ENCODE measurements at places on chromosomes 13 and 19. TPM values are rescaled to one million over a fixed set of nuclear protein-coding genes. Genes with fewer than 3 reads are reported as not detected.

Gene GSK3A
- 32.2 TPM for total RNA-seq

GRCh38 chr19:29260477-29261317, 47.7 kb upstream of the UQCRFS1 start:
- peak; percentile 56 for DNase-seq

DNA sequence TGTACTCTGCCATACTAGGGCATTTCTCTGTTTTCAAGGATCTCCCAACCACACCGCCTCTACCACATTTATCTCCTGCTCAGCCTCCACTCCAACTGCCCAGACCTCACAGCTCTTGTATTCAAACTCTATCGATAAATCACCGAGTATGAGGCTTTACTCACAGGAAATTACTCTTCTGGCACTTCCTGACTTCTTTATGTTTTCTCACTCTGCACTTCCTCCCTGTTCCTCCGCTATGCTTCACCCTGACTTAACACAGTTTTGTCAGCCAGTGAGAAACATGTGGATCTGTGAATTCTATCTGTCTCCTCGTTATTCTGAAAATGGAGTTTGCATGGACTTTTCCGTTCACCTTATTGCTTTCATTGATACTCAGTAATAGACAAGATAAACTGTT, 2.6 kb upstream of the CARD8 start:
- no peak for DNase-seq

Gene GPR4
- not detected for total RNA-seq

GRCh38 chr13:74325106-74325505, 190.9 kb upstream of the KLF12 start:
- DNase-seq: peak; percentile 62

DNA sequence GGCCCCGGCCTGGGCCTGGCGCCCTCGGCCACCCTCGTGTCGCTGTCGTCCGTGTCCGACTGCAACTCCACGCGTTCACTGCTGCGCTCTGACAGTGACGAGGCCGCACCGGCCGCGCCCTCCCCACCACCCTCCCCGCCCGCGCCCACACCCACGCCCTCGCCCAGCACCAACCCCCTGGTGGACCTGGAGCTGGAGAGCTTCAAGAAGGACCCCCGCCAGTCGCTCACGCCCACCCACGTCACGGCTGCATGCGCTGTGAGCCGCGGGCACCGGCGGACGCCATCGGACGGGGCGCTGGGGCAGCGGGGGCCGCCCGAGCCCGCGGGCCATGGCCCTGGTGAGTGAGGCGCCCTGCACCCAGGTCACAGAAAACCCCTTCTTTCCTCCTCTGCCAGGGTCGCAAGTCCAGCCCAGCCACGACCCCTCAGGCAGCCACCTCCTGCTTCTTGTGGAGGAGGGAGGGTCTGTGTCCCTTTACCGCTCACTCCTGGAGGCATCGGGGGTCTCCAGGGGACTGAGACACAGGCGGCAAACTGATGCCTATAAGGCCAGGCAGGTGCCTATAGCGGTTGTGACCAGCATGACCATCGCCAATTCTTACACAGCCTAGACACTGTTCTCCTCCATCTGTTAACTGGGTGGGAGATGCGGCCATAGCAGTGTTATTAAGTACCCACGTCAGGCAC, 4.2 kb downstream of the TTC9B start:
- DNase-seq: no peak

GRCh38 chr13:110274687-110275086, 32.3 kb downstream of the COL4A1 start:
- DNase-seq: no peak

Gene ZNF793
- total RNA-seq: 5.1 TPM

Gene ASPDH
- 9.0 TPM for total RNA-seq

GRCh38 chr13:113851480-113851803, 12.4 kb downstream of the GAS6 start:
- DNase-seq: no peak

- no peak for DNase-seq
Observed at GRCh38 chr19:33602576-33603204, 19.1 kb upstream of the CHST8 start.

DNA sequence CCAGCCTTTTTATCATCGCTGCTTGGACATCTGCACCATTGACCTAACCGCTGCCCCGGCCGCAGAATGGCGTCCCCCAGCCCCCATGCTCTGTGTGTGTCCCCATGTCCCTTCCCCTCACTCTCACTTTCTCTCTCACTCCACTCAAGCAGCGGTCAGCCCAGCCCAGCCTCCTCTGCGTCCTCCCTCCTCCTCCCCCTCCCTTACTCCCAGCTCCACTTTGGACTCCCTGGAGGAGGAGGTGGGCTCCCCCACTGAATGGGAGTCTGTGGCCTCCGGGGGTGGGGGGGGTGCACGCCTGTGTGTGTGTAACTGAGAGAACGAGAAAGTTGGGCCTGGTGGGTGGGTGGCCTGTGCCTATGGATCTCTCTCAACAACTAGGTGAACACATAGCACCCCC, 2.2 kb downstream of the MAP2K7 start:
- DNase-seq: no peak

DNA sequence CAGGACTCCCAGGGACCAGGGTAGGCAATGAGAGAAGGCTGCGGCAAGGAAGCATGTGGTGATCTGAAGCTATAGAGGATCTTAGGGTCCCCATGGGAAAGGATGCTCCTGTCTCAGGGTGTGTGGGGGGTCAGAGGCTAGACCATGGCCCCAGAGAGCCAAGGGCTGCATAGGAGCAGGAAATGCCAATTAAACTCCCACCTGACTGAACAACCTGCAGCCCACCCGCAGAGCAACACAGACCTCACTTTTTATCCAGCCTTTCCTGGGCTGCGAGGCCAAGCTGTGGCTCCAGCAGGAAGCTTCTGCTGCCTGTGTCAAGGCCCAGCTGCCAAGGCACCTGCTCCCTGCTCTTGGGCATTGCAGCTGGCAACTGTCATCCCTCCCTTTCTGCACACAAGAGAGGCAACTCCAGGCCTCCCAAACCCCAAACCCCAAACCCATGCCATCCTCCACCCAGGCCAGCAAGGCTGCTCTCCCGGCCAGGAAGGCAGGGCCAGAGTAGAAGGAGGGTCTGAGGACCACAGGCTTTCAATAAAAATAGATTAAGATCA, 290.1 kb downstream of the FOXO1 start:
- DNase-seq: no peak

GRCh38 chr13:111534751-111535522, 214.5 kb downstream of the TEX29 start:
- no peak for DNase-seq

GRCh38 chr19:58328999-58329398, 2.2 kb downstream of the ZSCAN22 start:
- no peak for DNase-seq

DNA sequence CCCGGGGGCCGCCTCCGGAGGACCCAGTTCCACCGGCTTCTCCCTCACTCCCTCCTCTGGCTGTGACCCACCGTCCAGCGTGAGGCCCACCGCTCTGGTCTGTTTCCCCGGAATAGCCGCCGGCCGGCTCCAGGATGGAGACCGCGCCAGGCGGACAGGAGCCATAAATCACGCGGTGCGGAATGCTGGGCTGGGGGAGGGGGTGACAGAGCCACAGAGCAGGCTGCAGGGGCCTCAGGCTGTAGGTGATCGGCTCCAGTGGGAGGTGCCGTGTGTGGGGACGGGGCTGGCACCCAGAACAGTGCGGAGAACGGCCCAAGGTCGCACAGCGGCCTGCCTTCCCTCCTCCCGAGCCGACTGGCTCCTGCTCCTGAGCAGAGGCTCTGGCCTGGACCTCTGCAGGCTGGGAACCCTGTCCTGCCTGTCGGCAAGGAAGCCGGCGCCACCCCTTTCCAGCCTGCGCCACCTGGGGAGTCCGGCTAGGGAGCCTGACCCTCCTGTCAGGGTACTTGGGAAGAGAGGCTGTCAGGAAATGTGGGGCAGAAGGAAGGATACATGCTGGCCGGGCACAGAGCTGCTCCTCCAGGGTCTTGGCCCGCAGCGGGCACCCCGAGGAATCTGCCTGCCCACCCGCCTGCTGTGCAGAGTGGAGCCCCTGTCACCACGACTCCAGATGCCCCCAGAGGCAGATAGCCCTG, 8.3 kb downstream of the PIAS4 start:
- peak; percentile 59 for DNase-seq

- DNase-seq: no peak
Observed at GRCh38 chr13:51036418-51036817, 74.7 kb downstream of the C13orf42 start.

- no peak for DNase-seq
Observed at GRCh38 chr13:48603375-48603774, 50.4 kb upstream of the CYSLTR2 start.

GRCh38 chr13:90414691-90415596, 932.5 kb upstream of the MIR17HG start:
- DNase-seq: no peak
